ENCODE measurements at places on chromosomes 13 and 19.

GRCh38 chr13:50887151-50887550, 22.4 kb upstream of the RNASEH2B start:
- DNase-seq = no peak

DNA sequence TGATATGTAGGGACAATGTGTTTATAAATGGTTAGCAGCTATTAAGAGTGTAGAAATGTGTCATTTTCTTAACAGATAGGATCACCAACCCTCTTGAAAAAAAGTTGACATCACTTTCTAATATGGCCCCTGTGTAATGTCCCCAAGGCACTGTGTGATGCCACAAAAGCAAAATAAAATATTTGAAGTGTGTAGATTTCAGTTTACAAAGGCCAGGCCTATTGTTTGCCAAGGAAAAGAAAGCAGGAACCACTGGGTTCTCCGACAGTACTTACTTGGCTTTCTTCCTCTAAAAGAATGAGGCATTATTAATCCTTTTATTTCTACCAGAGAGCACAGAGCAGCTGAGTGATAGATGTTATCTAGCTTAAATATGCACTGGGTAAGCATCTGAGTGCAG, 10.5 kb upstream of the GJA3 start:
- no peak for DNase-seq

DNA sequence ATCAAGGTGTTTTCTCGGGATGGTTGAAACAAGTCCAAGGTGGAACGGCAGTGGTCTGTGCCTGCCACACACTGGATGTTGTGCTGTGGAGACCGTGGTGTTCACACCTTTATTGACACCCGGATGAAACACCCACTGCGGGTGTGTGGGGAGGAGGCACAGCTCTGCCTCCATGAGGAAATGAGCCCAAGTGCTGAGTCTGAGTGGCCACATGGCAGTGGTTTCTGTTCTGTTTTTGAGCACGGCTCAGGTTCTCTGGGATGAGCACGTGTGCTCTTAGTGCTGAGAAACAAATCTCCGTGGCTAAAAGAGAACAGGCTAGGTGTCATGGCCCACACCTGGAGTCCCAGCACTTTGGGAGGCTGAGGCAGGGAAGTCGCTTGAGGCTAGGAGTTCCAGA, 29.5 kb downstream of the UPF1 start:
- DNase-seq = no peak

DNA sequence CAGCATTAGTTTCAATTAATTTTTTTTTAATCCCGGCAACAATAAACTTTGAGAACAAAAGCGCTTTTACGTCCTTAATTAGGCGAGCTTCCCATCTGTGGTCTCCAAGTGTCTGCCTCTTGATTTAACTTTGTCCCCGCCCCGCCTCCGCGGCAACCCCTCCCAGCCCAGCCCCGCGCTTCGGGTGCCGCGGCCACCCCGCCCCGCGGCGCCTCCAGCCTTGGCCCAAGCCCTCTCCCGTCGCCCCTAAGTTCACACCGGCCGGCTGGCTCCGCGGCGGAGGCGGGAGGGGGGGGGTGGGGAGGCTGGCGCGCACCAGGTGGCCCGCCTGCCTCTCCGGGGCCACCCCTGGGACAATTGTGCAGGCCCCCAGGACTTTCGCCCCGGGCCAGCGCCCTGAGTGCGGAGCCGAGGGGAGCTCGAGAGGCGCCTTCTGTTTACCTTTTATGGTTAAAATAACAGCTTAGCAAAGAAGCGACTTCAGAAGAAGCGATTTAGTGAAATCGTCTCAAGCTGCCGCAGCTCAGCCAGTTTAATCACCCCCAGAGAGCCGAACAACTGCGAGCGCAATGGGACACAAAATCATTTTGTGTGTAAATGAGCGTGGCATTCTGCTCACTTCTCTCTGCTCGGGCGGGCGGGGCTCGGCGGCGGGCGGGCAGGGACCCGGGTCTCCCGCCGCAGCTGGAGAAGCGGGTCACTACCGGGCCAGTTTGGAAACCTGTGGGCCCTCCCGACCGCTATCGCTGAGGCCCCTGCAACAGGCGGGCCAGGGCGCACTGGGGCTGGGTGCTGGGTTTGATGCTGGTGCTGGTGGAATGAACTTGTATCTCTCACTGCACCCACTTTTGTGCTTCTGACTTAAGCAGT, 1.4 kb downstream of the KCTD15 start:
- peak; percentile 68 for DNase-seq

GRCh38 chr13:95362666-95363065, 61.4 kb upstream of the ABCC4 start:
- no peak for DNase-seq

All from heart left ventricle (tissue), 16 donors.